ENCODE measurements at places on chromosomes 2 and 18.

- DNase-seq = no peak
Observed at GRCh38 chr18:22606563-22607283, 189.0 kb upstream of the CTAGE1 start.

DNA sequence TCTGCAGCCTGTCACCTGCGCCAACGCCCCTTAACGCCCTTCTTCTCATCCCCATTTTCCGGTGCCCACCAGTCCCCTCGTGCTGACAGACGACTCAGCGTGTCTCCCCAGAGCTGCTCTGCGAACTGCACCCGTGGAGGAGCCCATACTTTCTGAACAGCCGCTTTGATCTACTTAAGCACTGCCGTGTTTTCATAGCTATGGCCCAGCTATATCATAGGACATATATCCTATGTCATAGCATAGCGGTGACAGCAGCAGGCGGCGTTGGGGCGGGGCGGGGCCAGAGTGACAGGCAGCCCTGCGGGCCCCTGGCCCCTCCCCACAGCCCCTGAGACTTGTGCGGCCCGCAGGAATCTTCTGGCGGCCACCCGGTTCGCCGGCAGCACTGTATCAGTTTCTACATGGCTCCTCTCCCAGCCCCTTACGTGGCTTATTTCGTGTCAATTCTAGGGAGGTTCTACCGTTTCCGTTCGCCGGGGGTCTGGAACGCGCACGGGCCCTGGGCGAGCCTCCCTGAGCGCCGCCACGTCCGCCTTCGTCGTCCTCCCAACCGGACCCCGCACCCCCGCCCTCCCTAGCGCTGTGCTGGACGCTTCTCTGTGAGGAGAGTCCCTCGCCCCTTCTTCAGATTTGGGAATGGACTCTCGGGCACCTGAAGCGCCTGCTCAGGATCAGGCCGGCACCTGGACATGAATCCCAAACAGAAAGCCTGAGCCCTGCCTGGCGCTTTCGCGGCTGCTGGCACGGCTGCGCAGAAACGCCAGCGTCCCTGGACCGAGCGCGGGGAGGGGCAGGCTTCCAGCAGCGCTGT lies 35.4 kb downstream of the PTPN18 start:
- DNase-seq = peak; percentile 81

DNA sequence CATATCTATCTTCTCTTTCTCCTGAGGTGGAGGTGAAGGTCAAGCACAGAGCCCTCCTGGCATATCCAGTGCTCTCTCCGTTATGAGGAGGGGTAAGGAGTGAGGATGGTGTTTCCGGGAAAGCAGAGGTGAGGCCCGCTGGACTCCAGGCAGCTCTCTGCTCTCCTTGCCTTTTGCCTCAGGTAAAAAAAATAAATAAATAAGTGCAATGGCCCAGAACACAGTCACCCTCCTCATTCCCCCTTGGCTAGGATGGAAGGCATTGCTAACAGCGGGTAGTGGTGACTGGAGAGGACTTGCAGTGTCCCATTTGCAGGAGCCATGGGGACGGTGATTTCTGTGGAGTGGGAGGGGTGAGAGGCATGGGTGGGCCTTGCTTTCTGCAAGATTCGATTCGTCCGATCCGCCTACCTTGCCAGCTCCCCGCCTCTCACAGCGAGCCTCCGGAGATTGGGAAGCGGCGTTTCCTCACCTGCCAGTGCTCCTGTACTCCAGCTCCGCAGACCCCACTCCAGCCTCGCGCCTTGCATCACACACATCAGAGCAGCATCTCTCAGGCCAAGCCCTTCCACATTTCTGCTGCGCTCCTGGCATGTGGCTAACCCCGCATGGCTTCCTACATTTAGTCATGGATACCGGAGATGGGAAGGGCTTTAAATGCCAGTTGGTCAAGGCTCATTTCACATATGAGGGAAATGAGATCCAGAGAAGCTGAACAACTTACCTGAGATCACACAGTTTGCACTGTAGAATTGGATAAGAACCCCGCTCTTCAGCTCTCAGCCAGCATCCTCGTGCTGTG lies 155.2 kb downstream of the VAPA start:
- DNase-seq = no peak

DNA sequence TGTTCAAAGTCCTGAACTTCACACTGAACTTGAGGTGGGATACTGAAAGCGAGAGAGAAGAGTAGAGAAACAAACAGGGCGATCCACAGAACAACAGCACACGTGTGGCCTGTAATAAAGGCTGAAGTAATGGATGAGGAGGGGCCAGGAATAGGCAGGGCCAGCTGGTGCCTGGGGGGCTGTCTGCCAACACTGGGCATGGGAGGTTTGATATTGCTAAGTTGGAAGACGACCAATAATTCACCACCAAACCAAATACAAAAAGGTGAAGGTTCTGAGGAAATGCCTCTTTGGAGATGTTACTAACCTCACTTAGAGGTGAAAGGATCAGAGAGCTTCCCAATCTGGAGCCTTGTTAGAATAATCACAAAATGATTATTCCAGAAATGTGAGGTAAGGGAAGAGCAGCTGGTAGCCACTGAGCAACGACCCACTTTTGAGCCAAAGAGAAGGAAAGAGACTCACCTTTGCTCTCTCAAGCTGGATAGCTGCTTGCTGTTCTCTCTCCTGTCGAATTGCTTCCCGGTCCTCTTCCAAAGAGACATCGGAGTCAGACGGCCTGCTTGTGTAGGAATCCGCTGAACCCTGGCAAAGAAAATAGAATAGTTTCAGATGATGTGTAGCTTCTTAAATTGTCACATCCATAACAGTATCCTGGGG lies 54.7 kb upstream of the ARL5A start:
- no peak for DNase-seq

- no peak for DNase-seq
Observed at GRCh38 chr18:53991805-53992204, 232.7 kb downstream of the MBD2 start.

GRCh38 chr2:42028571-42029148 lies 19.2 kb upstream of the PKDCC start:
- DNase-seq = no peak

DNA sequence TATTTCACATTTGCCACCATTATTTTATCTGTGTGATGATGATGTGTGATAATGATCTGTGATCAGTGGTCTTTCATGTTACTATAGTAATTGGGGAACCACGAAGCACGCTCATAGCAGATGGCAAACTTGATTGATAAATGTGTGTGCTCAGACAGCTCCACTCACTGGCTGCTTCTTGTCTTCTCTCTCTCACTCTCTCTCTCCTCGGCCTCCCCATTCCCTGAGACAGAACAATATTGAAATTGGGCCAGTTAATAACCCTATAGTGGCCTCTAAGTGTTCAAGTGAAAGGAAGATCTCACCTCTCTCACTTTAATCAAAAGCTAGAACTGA lies 60.7 kb upstream of the RAPGEF4 start:
- no peak for DNase-seq

DNA sequence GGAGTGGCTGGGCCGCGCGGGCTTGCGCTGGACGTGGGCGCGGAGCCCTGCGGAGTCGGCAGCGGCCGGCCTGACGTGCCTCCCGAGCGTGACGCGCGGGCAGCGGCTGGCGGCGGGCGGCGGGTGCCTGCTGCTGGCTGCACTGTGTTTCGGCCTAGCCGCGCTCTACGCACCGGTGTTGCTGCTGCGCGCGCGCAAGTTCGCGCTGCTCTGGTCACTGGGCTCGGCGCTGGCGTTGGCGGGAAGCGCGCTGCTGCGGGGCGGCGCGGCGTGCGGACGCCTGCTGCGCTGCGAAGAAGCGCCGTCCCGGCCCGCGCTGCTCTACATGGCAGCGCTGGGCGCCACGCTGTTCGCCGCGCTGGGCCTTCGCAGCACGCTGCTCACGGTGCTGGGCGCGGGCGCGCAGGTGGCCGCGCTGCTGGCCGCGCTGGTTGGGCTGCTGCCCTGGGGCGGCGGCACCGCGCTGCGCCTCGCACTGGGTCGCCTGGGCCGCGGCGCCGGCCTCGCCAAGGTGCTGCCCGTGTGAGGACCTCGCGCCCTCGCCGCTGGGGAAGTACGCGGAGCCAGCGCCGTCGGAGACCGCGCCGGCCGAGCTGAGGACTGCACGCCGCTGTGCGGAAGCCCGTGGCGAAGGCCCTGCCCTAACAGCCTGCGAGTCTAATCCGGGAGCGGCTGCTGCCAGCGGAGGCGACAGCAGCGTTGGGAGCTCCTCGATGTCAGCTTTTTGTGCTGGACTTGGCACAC lies 526 bp downstream of the SFT2D3 start:
- peak; percentile 79 for DNase-seq

- no peak for DNase-seq
Observed at GRCh38 chr18:35803551-35803950, 168.9 kb upstream of the RMP24 start.

DNA sequence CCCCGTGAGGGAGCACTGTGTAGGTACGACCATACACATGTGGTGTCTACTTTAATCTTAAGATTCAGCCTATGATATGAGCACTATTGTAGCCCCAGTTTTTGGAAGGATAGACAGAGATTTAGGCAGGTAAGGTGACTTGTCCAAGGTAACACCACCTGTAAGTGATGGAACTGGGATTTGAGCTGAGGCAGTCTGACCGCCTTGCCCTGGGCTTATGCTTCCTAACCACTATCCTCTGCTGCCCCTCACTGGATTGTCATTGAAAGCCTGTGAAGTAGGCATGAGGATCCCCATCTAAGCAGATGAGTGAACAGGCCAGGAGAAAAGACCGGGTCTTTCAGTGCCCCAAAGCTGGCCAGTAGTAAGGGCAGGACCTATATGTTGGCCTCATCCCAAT lies 343.8 kb downstream of the CYRIA start:
- DNase-seq = peak; percentile 7

GRCh38 chr18:48605408-48605845 lies 66.6 kb downstream of the CTIF start:
- DNase-seq = peak; percentile 28

DNA sequence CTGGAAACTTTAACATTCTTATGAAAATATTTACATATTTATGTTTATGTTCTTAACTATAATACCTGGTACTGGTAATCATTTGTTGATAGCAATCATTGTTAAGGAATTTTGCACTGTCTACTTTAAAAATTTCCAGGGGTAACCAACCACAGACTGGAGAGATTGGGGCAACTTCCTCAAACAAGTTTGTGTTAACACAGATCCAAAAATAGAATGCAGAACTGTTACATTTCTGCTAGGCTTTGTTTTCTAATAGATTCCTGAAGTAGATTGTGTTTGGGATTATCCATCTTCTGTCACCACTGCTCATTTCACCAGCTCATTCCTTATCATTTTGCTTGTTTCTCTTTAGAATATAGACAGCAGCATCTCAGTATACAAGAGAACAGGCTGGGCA lies 23.7 kb downstream of the RNF125 start:
- DNase-seq = no peak

GRCh38 chr2:142130111-142131009 lies 456 bp downstream of the LRP1B start:
- peak; percentile 26 for DNase-seq
